Subcutaneous preadipocyte (primary cell): ENCODE measurements at places on chromosomes 2 and 18. TPM values are rescaled to one million over a fixed set of nuclear protein-coding genes. Genes with fewer than 3 reads are reported as not detected.

The BAZ2B gene
- 27.6 and 28.9 TPM in 2 replicates for total RNA-seq

The TDRD15 gene
- total RNA-seq: not detected in 2 replicates

The MYL12A gene
- total RNA-seq: 352 and 359 TPM in 2 replicates

The ABHD3 gene
- total RNA-seq: 6.2 and 8.8 TPM in 2 replicates

The PTPN4 gene
- total RNA-seq: 16.5 and 26.6 TPM in 2 replicates

The SRD5A2 gene
- total RNA-seq: under 0.01 TPM in 1 of 2 replicates, not detected in the other

The MBP gene
- 18.8 and 26.5 TPM in 2 replicates for total RNA-seq

The SULT1C2 gene
- under 0.01 and 0.39 TPM in 2 replicates for total RNA-seq

The MTHFD2 gene
- total RNA-seq: 75.7 and 86.0 TPM in 2 replicates

The IL1RL2 gene
- total RNA-seq: 2.0 and 2.2 TPM in 2 replicates

The CCDC85A gene
- total RNA-seq: 0.20 and 0.73 TPM in 2 replicates

The MDH1B gene
- 0.37 and 0.78 TPM in 2 replicates for total RNA-seq

The CERKL gene
- under 0.01 and 0.20 TPM in 2 replicates for total RNA-seq

The CEP192 gene
- 28.7 and 40.3 TPM in 2 replicates for total RNA-seq

The ASB18 gene
- not detected in 2 replicates for total RNA-seq

The DOK1 gene
- 14.7 and 15.6 TPM in 2 replicates for total RNA-seq

The HOXD10 gene
- total RNA-seq: 2.7 TPM in 1 of 2 replicates, not detected in the other

The RNF152 gene
- 0.37 and 1.2 TPM in 2 replicates for total RNA-seq

The KIDINS220 gene
- total RNA-seq: 62.1 and 66.5 TPM in 2 replicates

The ARHGEF4 gene
- total RNA-seq: 0.98 and 2.9 TPM in 2 replicates

The ITPRIPL1 gene
- 1.8 and 2.3 TPM in 2 replicates for total RNA-seq

The CACNB4 gene
- 0.37 and 0.39 TPM in 2 replicates for total RNA-seq

The PIAS2 gene
- total RNA-seq: 23.1 and 33.8 TPM in 2 replicates

The EPAS1 gene
- total RNA-seq: 60.3 and 73.3 TPM in 2 replicates

The MARCHF4 gene
- total RNA-seq: under 0.01 and 1.6 TPM in 2 replicates

The ZAP70 gene
- not detected in 2 replicates for total RNA-seq

The XIRP2 gene
- under 0.01 and 1.8 TPM in 2 replicates for total RNA-seq

The HTR2B gene
- total RNA-seq: 0.59 and 2.6 TPM in 2 replicates

The AGFG1 gene
- total RNA-seq: 75.0 and 103 TPM in 2 replicates

The MCM6 gene
- total RNA-seq: 17.6 and 24.8 TPM in 2 replicates

The TMEFF2 gene
- 2.9 and 3.7 TPM in 2 replicates for total RNA-seq

The RBKS gene
- total RNA-seq: 0.73 and 2.0 TPM in 2 replicates

The UGT1A10 gene
- not detected in 2 replicates for total RNA-seq

The MEP1B gene
- not detected in 2 replicates for total RNA-seq

The UGT1A4 gene
- total RNA-seq: not detected in 2 replicates

The ERFE gene
- 7.0 and 8.0 TPM in 2 replicates for total RNA-seq

The OBSL1 gene
- 26.0 and 37.5 TPM in 2 replicates for total RNA-seq

The C2orf78 gene
- total RNA-seq: not detected in 2 replicates

The GPR45 gene
- not detected in 2 replicates for total RNA-seq

The HOXD8 gene
- total RNA-seq: 7.7 and 10.0 TPM in 2 replicates

The RAX gene
- total RNA-seq: not detected in 2 replicates

The CRYBA2 gene
- not detected in 2 replicates for total RNA-seq

The CNNM3 gene
- total RNA-seq: 5.1 and 7.0 TPM in 2 replicates

The IL18R1 gene
- 0.73 and 2.2 TPM in 2 replicates for total RNA-seq

The TMEM18 gene
- 12.1 and 12.9 TPM in 2 replicates for total RNA-seq

The CETN1 gene
- total RNA-seq: not detected in 2 replicates
